Activated CD8-positive, alpha-beta memory T cell treated with anti-CD3 and anti-CD28 coated beads for 1 hour (primary cell): ENCODE measurements at places on chromosomes 7 and 10.

GRCh38 chr10:86254526-86255174, 111.9 kb downstream of the GRID1 start:
- no peak for DNase-seq

DNA sequence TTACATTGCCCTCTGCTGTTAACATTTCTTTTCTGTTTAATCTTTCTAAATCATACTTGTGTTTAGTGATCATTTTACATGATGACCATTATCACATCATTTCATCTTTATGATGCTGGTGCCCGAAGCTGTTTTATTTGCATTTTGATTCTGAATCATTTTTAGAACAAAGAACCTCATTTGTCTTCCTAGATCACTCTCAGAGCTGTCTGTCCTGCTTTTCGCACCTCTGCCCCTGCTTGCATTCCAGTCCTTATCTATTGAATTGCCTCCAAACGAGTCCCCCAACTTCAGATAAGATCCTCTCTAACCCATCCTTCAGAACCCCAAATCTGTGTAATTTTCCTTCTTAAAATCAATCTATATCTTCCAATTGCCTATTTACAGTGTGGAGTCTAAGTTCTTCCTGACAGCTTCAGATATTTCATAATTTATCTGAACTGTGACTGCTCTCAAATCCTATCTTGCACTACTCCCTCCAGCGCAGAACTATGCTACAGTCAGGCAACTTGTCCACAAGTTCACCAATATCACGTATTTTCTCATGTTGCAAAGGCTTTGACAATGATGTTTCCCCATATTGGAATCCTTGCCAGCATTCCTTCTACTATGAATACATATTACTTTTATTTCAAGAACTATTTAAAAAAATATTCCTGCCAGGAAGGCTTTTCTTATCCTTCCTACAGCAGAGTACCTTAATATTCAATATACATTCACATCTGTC, 346.5 kb upstream of the CACNA2D1 start:
- DNase-seq = no peak

GRCh38 chr7:96720843-96721242, 11.2 kb upstream of the SEM1 start:
- no peak for DNase-seq

- no peak for DNase-seq
These were observed 7.8 kb downstream of the RARRES2 start for GRCh38 chr7:150333659-150334058.

- no peak for DNase-seq
These were observed at the start of gene IFIT3 for GRCh38 chr10:89327803-89328441. Gene IFIT3 (plus strand): TSS chr10:89327997. CDS start chr10:89328074, 77 bp downstream.

GRCh38 chr7:46932676-46933424, 649.1 kb downstream of the TNS3 start:
- DNase-seq = no peak

DNA sequence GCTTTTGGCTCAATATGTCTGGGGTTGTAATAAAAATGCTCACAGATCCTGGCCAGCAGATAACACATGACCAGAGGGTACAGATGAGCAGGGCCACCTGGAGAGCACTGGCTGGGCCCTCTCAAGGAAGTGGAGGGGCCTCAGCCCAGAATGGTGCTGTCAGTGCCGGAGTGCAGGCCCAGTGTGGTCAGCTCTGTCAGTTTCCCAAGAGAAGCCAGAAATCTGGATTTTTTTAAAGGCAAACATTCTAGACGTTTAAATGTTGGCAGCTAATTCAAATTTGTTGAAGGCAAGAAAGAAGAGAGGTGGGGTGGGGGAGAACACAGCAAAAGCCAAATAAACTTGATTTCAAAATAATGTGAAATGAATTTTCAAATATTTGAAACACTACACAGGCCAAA, 2.0 kb downstream of the C10orf105 start:
- no peak for DNase-seq

- no peak for DNase-seq
These were observed 218.6 kb downstream of the THSD7A start for GRCh38 chr7:11613292-11613930.

- DNase-seq = no peak
These were observed 169.4 kb downstream of the AKR1D1 start for GRCh38 chr7:138245682-138246081.

- no peak for DNase-seq
These were observed 59.3 kb downstream of the BMPER start for GRCh38 chr7:33964417-33965182.

DNA sequence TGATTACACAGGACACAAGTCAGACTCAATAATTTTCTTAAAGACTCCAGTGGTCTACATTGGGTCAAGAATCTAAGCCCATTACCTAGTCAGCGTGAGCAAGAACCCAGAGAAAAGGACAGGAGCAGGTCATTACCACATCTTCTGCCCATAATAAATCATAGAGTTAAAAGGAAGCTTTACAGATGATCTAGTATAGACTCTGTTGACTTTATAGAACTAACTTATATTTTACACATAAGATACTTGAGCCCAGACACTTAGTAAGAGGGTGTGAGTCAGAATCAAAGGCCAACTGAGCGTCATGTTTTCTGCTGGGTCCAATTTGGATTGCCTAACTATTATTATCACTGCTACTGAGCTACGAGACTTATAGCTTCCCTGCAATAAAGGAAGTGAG, 206.1 kb upstream of the NPSR1 start:
- DNase-seq = no peak

DNA sequence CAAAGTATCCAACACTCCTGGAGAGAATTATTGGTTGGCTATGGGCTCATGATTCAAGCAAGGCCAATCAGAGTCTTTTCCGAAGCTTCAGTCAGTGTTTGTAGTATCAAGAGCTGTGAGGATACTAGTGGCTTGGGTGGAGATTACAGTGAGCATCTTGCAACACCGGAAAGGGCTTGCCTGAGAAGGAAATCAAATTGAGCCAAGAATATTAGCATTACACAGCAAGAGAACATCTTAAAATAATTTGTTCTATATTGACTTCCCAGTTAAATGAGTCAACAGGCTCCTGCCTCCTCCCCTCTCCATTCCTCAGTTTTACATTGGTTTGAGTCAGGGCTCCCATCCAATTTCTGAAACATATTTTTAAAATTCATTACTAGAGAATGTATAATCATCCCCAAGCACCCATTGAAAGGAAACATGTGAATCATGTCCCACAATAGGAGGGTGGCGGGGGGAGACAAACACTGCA, 127.4 kb downstream of the ELAPOR2 start:
- DNase-seq = no peak

DNA sequence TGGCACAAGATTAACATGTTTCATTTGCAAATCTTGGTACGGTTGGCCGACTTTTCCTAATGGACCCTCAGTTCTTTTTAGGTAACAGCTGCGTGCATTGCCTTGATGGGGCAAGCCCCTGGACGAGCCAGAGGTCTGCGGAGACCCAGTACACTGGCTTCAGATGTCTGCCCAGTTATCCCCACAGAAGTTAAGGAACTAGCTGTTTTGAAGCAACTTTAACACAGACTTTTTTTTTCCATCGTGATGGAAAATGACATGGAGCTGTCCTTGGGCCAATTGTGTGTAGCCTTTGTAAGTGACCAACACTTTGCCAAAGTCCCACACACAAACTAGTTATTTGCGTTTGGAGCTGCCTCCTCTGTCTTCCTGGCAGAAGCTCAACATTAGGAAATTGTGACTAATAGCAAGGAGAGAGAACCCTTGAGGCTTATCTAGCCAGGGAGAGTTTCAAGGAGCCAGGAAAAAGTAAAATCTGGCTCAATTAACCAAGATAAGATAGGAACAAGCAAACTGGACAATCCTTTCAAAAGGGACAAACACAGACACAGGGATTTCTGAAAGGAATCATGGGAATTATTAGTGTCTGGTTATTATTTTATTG, 99.6 kb upstream of the BMPER start:
- no peak for DNase-seq

DNA sequence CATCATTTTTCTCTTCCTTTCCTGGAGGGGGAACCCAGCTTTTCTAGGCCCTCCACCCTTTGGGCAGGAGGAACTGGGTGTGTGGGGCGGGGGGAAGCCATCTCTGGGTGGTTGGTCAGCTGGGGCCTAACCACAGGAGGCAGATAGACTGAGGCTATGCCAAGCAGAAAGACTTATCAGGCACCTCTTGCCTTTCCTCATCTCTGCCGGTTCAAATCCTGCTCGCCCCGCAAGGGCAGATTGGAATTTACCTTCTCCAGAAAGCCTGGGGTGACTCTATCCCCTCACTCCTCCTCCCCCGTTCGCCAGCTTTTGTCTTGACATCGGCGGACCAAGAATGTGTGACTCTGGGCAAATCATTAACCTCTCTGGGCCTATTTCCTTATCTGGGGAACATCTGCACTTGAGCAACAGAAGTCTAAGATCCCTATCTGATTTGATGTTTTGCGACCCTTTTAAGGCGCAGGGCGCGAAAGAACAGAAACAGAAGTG, 584 bp upstream of the GARS1 start:
- peak; percentile 7 for DNase-seq

DNA sequence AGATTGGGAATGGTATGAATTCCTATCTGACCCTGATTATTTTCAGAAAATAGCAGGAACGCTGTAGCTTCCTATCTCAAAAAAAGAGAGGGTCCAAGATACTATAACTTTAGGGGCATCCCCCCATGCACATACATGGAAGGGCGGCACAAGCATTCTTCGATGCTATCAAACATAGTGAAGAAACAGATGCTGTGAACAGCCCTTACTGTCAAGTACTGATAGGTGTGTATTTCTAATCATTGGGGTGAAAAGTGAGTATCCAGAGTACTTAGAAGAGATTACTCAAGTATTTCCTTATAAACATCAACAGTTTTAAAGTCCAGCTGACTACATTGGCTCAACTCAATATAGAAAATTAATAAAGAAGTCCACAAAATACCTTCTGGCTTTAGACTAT, 17.0 kb upstream of the NUP42 start:
- no peak for DNase-seq

DNA sequence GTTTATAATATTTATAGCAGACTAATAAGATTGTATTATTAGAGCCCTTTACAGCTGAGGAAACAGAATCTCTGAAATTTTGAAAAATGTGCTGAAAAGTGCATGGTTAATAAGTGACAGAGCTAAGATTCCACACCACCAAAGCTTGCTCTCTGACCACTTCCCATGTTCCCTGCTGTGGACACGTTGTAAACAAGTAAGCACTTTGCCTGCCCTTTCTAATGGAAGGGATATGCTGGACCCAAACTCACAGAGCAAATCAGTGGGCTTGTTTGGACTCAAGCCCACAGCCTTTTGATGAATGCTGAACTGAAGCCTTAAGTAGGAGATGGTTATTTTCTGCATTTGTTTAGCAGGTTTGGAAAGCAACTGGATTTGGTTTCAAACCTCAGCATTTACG, 214.0 kb upstream of the TMEM72 start:
- DNase-seq = no peak

GRCh38 chr7:156898938-156899337, 6.0 kb upstream of the LMBR1 start:
- no peak for DNase-seq

- no peak for DNase-seq
These were observed 51.9 kb downstream of the DENND11 start for GRCh38 chr7:141649865-141650634.

DNA sequence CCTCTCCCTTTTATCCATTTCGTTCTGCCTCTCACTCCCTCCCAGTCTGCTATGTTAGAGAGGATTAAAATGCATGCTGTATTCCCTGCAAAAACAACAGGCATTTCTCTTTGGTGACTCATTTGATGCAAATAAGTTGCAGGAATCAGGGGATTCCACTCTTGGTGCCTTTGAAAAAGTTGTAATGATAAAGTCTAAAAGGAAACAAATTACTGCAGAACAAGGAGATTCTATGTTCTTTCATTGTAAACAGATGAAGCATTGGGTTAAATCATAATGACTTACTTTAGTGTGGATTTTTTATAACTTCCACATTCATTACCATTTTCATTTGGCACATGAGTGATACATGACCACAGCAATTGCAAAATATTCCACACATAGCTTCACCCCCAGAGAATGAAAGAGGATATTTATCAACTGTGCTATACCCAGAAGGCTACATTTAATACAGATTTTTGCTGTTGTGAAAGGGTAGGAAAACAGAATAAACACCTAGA, 33.4 kb upstream of the ABLIM1 start:
- no peak for DNase-seq

GRCh38 chr7:116527521-116527920, 2.7 kb downstream of the CAV1 start:
- no peak for DNase-seq

- DNase-seq = no peak
These were observed 39.9 kb downstream of the ANXA8 start for GRCh38 chr10:47444047-47444446.

GRCh38 chr7:73703757-73704639, 15.5 kb downstream of the STX1A start:
- DNase-seq = no peak

DNA sequence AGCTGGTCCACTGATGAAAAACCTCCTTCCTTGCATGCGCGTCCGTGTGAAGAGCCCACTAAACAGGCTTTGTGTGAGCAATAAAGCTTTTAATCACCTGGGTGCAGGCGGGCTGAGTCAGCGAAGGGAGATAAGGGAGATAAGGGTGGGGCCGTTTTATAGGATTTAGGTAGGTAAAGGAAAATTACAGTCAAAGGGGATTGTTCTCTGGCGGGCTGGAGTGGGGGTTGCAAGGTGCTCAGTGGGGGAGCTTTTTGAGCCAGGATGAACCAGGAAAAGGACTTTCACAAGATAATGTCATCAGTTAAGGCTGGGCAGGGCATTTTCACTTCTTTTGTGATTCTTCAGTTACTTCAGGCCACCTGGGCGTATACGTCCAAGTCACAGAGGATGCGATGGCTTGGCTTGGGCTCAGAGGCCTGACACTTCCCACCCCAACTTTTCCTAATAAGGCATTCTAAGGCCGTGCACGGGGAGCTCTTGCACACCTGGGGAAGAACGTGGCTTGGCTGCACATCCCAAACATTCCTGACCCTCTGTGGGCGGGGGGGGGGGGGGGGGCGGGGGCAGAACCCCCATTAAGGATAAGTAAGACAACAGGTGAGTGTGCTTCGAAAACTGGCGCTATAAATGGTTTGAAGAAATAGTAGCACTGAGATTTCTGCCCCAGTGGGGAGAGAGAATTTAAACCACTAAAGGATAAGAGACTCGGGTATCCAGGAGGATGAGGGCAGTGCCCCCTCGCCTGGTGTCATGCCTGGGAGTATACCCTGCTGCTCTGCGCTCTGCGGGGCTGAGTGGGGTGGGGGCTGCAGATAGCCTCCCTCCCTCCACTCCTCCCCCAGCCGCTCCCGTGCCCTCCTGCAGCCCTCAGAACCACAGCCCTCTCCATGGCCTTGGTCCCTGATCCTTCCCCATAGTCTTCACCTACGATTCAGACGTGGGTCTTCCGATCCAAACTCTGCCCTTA, 217.6 kb downstream of the MLLT10 start:
- no peak for DNase-seq

GRCh38 chr10:23158370-23158769, 33.7 kb upstream of the PTF1A start:
- no peak for DNase-seq
